Stimulated activated CD8-positive, alpha-beta memory T cell treated with anti-CD3 and anti-CD28 coated beads, Interleukin-2, amount 100 ng/mL, for 1 hour (primary cell): ENCODE measurements at places on chromosomes 13 and 19.

GRCh38 chr13:112779856-112780604 lies 90.2 kb downstream of the ATP11A start:
- DNase-seq: no peak

DNA sequence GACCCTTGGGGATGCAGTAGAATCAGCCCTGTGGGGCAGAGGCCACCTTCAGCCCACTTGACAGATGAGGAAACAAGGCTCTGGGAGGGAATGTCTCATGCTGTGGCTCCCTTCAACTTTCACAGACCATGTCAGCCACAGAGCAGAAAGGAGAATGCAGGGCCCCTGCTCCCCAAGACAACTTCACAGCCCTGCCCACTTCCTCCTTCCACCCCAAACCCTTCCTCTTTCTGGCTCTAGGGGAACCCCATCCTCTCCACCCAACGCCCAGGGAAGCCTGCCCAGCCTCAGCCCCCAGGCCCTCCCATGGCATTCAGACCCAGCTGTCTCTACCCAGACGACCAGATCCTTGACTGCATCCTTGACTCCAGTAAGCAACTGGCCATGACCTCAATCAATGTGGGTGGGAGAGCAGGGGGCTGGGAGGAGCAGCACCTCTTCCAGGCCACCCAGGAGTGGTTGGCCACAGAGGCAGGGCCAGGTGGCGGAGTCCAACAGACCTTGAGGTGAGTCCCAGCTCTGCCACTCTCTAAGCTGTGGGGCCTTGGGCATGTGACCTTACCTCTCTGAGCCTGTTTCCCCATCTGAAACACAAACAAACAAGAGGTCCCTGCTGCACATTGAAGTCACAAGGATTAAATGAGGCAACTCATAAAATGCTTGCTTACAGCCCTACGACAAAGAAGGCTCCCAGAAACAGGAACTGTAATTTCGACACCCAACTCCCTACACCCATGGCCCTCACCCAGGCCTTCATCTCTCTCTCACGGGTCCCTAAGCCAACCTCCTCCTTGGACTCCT lies 15.8 kb downstream of the DEDD2 start:
- DNase-seq: peak; percentile 16

DNA sequence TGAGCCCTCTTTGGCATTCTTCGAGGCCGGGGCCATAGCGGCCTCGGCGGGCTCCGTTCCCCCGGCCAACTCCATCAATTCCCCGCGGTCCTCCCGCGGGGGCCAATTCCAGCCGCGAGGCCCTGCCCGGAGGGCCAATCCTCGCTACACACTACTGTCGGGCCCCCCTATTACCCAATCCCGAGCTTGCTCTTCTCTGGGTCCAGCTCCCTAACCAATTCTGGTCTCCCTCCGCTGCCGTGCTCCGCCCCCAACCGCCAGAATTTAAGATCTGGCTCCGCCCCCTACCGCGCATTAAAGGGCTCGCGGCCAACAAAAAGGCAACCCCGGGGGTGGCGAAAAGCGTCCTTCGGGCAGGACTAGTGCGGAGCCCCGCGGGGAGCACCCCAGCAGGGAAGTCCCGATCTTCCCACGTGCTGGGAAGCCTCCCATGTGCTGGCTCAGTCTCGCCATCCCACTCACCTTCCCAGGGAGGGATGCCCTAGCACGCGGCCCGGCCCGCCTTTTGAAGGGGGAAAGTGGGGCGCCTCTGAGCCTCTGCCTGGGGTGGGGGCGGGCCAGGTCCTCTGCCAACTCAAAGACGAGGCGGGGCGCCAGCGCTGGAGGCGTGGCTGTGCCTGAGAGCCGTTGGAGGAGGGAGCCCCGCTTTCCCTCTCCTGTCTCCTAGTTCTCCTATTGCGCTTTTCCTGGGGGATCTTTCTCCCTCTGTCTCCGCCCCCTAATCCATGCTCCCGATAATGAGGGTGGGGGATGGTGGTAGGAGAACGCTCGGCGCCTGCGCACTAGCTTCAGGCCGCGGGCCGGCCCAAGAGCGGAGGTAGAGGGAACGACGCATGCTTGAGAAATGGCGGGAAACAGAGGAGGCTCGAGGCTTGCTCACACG lies 3.5 kb downstream of the LIPE start:
- peak; percentile 86 for DNase-seq

DNA sequence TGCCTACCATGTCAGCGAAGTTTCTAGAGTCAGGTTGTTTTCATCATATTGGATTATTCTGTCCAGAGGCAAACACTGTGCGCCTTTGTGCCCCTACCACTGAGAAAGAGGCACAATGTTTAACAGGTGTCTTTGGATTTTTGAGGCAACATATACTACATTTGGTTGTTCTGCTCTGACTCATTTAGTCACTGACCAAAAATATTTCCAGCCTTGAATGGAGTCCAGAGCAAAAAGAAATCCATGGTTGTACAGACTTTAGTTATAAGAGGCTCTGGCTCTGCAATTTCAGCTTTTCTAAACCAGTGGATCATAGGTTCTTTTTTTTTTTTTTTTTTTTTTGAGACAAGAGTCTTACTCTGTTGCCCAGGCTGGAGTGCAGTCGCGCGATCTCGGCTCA lies 35.7 kb downstream of the LACC1 start:
- DNase-seq: no peak

DNA sequence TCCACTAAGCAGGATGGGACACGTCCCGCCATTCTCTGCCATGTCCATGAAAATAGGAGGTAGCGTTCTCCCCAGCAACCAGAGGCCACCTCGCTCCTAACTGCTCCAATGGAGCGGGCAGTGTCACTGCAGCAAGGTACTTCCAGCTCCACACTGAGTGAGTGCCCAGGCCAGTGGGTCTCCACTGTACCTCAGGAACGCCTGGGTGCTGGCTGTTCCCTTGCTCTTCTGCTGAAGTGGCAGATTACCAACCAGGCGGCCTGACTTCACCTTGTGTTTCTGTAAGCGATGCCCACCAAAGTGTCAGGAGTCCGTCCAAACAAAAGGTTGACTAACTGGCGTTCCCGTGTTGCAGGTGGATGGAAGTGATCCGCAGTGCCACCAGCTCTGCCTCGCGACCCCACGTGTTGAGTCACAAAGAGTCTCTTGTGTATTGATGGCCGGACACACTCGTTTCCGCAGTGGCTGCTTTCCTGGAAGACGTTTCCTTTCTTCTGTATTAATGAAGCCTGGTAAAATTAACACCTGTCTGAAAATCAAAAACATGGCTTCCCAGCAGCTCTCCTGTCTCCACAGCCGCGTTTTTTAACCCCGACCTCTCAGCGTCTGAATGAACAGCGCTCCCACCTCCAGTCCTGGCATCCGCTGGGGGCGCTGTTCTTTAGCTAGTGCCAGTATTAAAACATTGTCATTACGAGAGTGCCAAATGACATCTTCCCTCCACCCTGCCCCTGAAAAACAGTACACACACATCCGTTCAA lies 128.8 kb downstream of the STK24 start:
- DNase-seq: no peak

GRCh38 chr19:39843919-39844793 lies 2.0 kb downstream of the FBL start:
- DNase-seq: no peak
